ENCODE measurements at places on chromosomes 3 and 15.

GRCh38 chr3:41155834-41156233 is 43.5 kb upstream of the CTNNB1 start:
- no peak for DNase-seq

DNA sequence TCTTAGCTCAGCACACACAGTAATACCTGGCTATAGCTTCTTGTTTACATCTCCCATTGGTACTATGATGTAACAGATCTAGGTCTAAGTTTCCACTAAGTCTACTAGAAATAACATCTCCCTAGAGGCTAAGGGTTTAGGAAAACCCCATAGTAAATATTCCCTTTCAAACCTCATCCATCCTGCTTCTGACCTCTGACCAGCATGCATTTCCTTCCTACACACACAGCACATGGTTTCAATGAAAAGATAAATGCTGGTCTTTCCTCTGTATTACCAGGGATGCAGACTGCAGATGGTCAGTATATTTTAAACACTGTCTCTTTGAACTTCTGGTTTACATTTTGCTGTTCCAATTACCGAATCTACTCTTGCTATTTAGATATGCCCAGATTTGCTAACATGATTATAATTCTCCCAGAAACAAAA is 96.6 kb downstream of the EFL1 start:
- DNase-seq: no peak

- DNase-seq: no peak
Observed at GRCh38 chr3:46096781-46097180, 69.5 kb upstream of the XCR1 start.

- DNase-seq: no peak
Observed at GRCh38 chr3:70096376-70097066, 97.0 kb downstream of the SAMMSON start.

GRCh38 chr3:134308350-134308891 is 57.8 kb upstream of the RYK start:
- peak; percentile 57 for DNase-seq

DNA sequence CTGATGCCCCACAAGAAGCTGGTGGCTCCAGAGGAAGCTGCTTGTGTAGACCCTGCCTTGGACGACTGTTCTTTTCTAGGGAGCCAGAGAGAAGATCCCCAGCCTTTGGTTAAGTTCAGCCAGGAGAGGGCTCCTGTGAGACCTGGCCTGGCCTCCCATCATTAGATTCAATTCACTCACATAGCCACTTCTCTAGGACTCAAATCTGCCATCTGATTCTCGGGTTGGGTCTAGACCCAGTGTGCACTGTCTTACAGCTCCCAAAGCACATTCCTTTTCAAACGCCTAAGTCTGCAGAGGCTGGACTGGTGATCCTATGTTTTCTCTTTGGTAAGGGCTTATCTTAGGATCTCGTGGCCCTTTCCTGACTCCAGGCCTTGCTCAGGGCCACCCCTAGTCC is 81.7 kb upstream of the NPHP3 start:
- no peak for DNase-seq

- DNase-seq: no peak
Observed at GRCh38 chr3:4818986-4819693, 160.1 kb upstream of the BHLHE40 start.

GRCh38 chr3:66101901-66102300 is 63.2 kb upstream of the MAGI1 start:
- DNase-seq: no peak

- DNase-seq: no peak
Observed at GRCh38 chr3:78978037-78978436, 789.8 kb downstream of the ROBO1 start.

DNA sequence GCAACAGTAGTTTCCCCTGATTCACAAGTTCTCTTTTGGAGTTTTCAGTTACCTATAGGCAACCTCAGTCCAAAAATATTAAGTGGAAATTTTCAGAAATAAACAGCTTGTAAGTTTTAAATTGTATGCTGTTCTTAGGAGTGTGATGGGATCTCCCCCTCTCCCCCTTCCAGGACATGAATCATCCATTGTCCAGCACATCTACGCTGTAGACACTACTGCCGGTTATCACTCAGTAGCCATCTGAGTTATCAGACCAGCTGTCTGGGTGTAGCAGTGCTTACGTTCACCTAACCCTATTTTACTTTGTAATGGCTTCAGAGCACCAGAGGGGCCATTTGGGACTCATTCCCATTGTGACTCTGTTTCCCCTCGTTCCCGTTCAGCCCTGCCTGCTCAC is 96.7 kb upstream of the PLXNA1 start:
- no peak for DNase-seq

DNA sequence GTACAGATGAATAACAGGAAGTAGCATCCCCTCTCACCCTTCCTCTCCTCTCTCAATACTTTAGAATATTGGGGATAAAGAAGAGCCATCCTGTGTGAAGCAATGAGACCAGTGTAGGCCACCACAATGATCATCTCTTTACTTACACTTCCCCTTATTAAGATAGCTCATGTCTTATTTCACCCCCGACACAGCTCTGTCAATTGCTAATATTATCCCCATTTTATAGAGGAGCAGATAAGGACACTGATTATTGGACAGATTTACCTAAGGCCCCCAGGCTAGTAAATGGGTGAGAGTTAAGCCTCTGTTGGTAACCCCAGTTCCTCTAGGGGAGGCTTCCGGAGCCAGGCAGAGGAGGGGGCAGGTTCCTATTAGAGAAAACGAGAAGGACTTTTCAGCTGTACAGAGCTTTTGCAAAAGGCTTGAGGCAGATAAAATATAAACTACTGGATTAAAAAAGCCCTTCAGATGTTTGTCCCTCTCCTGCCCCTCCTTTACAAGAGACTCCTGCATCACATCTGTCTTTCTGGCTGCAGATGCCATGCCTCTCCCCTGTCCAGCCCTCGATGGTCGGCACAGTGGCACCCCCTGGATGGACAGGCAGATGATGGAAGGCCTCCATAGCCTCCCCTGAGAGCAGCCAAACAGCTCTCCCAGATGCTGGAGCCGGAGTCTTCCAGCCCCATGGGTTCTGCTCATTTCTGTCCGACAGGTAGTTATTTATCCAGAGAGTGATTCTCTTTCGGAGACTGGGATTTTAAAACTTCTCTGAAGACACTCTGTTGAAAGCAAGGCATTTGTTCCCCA is 49.4 kb upstream of the LCTL start:
- DNase-seq: no peak

- DNase-seq: no peak
Observed at GRCh38 chr15:98943601-98944151, 63.9 kb downstream of the PGPEP1L start.

- no peak for DNase-seq
Observed at GRCh38 chr15:44568338-44568737, 31.4 kb downstream of the EIF3J start.

- no peak for DNase-seq
Observed at GRCh38 chr3:51940648-51941462, 849 bp downstream of the RRP9 start.

DNA sequence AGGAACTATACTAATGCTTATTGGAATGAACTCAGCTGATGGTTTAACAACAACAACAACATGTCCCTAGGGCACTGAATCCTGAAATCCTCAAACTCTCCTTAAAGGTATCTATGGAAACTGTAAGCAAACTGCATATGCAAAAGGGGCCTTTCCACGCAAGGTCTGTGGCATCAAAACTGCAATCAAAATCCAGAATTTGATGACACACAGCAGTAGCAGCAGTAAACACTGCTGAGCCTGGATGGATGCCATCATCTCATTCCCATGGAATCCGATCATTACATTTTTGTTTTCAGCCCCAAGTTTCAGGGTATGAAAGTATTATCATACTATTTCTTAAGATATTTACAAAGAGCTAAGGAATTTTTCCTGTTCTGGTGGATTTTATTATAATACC is 399.7 kb downstream of the VPS13C start:
- no peak for DNase-seq

- DNase-seq: no peak
Observed at GRCh38 chr15:33125894-33126537, 68.5 kb downstream of the FMN1 start.

- DNase-seq: no peak
Observed at GRCh38 chr3:48406443-48407431, 23.1 kb downstream of the PLXNB1 start.

GRCh38 chr15:45603881-45604280 is 16.7 kb downstream of the BLOC1S6 start:
- no peak for DNase-seq

DNA sequence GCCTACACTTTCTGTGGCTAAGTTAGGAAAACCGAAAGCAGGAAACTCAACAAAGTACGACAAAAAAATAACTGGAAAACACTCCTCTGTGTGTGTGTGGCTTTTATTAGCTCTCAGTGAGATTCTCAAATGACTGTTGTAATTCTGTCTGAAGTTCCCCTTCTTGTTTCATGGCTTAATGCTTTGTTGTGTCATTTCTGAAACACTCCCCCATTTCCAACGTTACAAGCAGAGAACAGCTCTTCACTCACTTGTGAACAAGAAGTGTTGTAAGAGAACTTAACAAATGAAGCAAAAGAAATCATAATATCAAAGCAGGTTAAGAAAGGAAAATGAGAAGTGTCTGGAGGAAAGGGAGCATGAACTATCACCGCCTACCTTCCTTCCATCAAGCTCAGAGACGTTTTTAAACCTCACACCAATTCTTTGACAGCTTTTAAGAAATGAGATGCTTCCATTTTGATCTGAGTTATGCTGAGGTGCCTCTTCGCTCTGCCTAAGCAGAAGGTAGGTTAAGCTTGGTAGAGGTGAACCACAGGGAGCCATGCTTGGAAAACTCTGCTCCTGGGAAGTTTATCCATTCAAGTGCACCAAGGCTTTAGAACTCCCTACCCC is 12.4 kb upstream of the SEC62 start:
- DNase-seq: no peak

GRCh38 chr3:119380697-119381096 is 82.7 kb downstream of the TMEM39A start:
- no peak for DNase-seq

DNA sequence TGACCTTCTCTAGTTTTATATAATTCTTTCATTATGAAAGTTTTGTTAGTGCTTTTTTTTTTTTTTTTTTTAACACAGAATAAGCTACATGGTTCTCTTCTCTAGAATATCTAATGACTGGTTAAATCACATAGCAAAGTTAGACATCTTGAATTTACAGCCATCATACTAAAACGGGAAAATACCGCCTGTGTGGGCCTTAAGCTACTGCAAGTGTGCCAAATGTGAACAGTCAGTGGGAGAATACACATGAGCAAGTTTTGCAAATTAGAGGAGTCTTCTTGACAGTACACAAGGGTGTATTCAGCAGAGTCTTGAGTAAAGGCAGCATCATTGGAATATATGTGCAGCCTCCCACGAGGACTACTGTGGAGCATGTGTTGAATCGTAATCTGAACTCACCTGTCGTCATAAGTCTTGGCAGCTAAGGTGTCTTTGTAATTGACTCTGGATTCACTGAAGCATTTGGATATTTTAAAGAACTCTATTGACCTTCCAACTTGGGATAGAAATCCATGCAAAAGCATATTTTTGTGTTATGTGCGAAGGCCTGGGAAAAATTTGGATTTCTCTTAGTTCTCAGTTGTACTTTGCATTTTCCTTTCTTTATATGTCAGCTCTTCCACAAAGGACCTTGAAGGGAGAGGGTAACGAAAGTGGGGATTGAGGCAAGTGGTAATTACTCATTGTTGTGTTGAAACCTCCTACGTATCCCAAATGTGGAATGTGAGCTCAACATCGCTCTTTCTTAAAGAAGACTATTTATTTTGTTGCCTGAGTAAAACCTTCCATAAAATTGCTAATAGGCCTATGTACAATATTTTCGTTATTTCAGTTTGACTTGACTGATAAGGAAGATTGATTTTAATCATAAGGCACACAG is 117.4 kb downstream of the ATG7 start:
- no peak for DNase-seq

- DNase-seq: no peak
Observed at GRCh38 chr3:136932978-136933772, 24.6 kb upstream of the IL20RB start.

DNA sequence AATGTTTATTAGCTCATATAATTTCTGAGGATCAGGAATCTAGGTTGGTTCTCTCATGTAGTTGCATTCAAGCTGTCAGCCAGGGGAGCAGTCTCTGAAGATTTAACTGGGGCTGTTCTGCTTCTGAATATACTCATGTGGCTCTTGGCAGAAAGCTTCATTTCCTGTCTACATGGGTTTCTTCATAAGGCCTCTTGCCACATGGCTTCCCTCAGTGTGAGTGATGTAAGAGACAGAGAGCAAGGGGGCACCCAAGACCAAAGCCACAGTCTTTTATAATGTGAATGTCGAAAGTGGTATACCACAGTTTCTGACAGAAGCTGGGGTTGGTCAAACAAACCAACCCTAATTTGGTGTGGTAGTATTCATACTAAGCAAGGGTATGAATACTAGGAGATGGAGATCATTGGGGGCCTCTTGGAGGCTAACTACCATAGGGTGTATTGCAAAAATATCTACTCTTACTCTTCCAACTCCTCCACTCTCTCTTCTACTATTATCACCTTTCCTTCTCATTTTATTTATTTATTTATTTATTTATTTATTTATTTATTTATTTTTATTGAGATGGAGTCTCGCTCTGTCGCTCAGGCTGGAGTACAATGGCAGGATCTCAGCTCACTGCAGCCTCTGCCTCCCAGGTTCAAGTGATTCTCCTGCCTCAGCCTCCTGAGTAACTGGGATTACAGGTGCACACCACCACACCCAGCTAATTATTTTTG is 123.8 kb downstream of the B3GALNT1 start:
- no peak for DNase-seq

DNA sequence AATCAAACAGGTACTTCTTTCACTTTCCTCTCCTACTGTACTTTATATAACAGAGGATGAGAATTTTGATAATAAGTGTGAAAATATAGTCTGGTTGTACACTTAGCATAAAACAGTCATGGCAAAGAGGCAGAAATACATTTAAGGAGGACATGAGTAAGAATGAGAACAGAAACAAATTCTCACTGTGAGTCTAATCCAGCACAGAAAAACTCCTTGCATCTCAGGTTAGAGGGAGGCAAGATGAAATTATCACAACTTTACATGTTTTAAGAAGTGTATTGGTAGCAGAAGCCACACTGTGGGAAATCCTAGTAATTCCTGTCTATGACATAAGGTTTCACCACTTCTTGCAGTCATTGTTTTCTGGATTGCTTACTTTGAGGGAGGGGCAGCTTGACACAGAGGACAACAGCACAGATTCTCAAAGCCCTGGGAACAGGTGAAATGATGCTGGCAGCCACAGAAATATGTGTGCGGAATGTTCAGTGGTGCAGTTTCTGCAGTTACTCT is 733.6 kb upstream of the GBE1 start:
- no peak for DNase-seq

DNA sequence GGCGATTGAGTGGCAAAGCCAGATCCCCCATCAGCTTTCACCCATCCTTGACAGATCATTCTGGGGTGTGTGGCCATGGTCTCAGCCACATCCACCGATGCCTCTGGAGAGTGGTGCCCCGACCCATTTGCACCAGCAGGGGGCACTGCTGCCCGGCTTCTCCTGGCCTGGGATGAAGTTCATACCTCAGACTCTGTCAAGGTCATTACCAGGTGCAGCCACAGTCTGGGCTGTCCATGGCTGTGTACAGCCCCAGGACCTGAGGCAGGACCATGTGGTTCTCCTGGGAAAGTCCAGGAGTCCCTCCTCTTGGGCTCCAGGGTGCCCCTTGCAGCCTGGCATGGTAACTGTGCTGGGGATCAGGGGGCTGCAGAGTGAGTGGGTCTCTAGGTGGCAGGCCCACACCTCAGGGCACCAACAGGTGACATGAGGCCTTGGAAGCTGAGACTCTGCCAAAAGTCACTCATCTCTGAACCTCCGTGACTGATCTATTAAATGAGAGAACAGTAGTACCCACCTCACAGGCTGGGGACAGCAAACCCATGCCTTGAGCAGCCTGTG is 67.2 kb downstream of the CACNA2D2 start:
- DNase-seq: peak; percentile 66
